HFFc6 (cell line): ENCODE measurements at places on chromosomes 5 and 9.

- DNase-seq = no peak
These were observed 2.6 kb downstream of the CCDC183 start for GRCh38 chr9:136798708-136799078.

- DNase-seq = no peak
These were observed 121.0 kb downstream of the NREP start for GRCh38 chr5:111635916-111636570.

GRCh38 chr5:98368141-98368540, 405.3 kb upstream of the RGMB start:
- no peak for DNase-seq

DNA sequence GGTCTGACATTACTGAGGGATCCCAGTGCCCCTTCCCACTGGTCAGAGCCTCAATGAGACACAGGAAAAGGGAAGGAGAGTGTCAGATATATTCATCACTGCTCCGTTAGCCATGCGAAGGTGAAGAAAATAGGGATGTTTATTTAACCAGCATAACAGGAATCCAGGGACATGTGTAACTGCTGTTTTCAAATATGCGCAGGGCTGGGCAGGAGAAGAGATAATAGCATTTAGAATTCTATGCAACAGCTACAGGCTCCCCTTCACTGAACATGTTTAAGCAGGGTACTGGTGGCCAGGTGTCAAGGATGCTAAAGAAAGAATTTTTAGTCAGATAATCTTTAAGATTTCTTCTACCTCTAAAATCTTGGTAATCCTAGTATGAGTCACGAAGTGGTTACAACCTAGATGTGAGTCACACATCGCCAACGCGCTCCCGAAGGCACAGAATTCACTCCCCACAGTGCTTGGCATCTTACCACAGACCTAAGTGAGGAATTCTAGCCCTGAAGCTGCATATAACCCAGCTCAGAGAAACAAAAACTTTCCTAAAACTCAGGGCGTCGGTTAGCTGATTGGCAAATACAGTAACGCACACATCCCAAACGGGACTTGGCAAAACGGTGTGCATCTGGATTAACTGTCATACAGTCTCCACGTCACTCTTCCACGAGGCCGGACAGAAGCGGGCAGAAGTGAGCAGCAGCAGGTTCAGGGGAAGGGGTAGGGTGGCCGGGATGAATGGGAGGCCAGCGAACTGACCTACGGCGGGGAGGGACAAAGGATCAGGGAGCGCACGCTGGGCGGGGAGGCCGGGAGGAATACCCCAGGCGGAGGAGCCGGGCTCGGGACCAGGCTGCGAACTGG, 1.1 kb downstream of the CTNNAL1 start:
- DNase-seq = peak; percentile 96

DNA sequence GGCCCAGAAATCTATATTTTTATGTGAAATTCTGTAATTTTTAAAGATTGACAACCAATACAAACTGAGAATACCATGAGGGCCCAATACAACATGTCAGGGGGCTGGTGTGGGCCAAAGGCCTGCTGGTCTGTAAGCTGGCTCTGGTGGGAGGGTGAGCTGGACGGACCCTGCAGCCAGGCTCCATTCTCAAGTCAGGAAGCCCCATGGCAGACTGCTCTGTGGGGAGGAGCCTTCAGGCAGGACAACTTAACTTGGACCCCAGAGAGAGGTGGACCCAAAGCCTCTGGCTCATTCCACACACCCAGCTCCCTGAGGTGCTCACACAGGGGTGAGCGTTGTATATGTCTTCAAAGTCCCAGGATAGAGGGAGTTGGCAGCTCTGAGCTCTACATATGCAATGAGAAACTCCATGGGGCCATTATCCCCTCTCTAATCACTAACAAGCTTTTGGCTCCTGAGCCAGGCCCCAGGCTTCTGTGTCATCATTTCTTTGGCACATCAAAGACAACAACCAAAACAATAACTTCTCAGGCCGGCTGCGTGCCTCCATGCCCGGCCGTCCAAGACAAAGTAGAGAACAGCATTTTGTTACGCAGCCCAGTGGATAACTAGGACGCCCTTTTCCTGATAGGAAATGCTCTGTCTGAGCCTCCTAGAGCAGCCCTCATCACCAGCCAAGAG, 6.4 kb downstream of the SEPTIN8 start:
- no peak for DNase-seq

- no peak for DNase-seq
These were observed 75.8 kb upstream of the PCSK5 start for GRCh38 chr9:75814667-75815066.

DNA sequence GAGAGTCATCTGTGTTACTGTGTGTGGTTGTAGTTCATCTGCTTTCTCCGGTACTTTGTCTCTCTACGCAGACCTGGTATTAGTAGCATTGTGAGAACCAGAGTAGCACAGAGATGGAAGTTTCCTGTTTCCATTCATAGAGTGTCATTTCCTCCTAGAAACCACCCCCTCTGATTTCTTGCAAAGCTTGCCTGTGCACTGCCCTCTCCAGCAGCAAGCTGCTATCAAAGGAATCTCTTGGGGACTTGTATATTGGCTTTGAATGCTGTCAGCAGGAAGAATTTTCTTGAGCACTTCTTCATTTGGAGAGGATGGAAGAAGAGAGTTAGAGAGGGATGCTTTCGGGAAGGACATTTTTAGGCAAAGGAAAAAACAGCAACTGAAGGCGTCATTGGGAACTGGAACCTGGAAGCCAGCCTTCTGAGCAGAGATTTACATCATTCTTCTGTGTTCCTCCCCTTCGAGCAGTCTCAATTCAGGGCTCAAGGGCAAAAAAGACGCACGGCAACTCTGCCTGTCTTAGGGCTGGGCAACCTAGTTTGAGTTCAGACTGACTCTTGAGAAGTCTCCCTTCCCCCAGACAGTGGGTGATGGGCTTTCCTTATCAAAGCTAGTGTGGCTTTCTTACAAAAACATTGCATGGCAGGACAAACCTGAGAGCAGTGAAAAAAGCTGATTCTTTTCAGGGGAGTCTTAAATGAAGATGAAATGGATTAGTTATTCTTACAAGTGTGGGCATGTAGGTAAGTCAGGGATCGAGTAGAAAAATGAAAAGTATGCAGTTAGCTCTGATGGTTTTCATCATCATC, 226.3 kb downstream of the AOPEP start:
- no peak for DNase-seq

DNA sequence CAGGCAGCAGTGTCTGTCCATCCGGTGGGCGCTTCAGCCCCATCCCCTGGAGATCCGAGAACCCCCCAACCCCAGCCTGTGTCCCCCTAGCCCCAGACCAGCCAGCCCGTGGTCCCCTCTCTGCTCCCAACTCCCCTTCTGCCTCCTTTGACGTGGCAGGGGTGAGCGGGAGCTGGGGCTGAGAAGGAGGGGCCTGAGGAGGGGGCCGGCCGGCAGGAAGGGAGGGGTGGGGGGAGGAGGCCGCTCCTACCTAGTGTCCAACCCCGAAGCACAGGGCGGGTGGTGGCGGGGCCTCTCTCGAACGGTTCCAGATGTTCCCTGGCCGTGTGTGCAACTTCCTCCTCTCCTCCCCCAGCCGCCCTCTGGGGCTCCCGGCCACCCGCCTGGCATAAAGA, 31.0 kb downstream of the GOLGA2 start:
- DNase-seq = peak; percentile 79

DNA sequence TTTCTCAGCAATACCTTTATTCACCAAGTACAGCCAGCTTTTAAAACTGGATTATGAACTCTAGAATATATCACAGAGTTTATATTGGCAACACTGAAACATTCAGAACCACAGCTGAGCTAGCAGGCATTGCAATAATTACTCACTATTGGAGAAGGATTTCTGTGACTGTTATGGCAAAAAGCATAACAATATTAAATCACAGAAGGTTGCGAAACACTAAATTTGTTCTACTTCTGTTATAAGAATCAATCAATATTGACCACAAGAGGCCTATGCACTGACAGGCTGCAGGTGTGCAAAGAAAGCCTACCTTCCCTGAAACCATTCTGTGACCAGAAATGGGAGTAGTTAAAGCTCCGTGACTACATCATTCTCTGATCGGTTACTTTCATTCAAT, 59.2 kb downstream of the AP3B1 start:
- DNase-seq = no peak

- DNase-seq = no peak
These were observed 121.7 kb downstream of the ICE1 start for GRCh38 chr5:5544094-5544663.

DNA sequence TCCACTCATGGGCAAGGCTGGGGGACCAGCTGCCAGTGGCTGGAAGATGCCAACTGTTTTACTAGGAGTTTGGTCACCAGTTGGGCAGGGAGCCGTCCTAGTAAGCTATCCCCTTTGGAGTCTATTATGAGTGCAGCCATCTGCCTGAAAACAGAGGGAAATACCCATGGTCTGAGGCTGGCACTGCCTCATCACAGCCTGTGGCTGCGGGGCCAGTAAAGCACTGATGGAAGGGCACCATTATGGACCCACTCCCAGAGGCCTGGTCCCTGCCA, 187.2 kb upstream of the PANK3 start:
- no peak for DNase-seq

- DNase-seq = no peak
These were observed 1.8 kb upstream of the IL3 start for GRCh38 chr5:132058646-132059042.

DNA sequence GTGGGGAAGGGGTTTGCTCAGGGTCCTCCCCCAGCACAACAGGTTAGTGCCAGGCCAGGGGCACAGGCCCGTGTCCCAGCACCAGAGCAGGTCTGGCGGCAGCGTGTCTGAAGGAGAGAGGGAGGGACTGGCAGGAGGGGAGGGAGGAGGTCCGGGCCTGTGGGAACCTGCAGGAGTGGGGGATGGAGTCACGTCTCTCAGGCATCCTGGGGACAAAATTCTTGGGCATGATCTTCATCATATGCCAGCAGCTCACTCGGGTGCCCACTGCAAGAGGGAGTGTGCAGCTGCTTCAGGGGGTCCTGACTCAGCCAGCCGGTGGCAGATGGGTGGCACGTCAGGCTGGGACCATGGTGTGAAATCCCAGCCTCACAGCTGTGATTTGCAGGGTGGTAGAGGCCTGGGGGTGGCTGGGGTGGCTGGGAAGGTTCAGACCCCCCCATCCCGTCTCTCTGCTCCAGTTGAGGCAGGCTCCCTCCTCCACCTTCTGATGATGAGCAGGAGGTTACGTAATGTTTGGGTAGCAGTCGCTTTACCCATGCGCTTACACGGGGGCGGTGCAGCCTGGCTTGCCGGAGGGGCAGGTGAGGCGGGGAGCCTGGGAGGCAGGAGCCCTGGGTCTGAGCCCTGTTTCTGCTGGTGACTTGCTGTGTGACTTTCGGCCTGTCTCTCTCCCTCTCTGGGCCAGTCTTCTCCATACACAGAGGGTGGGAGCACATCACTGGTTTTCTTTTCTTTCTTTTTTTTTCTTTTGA, 40.5 kb downstream of the NCS1 start:
- no peak for DNase-seq

GRCh38 chr5:65185468-65185867, 296.3 kb downstream of the ADAMTS6 start:
- peak; percentile 47 for DNase-seq

DNA sequence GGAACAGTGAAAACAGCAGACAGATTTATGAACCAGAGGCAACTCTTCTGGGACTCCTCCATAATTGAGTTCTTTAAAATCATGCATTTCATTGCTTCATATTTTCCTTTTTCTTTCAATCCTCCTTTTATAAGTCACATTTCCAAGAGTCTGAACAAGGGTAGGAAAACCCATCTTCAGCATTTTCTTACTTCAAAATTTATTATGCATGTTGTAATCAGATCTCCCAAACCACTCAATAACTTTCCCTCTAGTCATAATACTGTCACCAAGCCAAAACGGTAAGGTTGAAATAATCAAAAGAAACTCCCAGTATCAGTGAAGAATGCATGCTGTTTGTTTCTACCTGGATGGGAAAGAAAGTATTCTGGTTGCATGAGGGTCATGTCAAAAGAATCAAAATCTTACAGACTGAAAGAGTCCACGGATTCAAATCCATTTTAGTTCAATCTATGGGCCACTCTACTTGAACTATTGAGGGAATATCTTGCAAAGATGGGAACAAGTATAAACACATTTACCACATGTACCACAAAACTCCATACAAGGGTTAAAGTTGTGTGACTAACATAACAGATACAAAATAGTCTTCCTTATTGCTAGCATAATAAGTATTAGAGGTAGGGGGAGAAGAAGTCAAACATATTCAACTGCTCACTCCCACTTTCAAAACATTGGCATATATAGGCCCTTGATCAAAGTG, 797.3 kb downstream of the MAT2B start:
- DNase-seq = no peak

- no peak for DNase-seq
These were observed 486.3 kb upstream of the ZNF462 start for GRCh38 chr9:106376689-106377088.

- DNase-seq = no peak
These were observed 22.5 kb downstream of the ABO start for GRCh38 chr9:133252301-133253020.

DNA sequence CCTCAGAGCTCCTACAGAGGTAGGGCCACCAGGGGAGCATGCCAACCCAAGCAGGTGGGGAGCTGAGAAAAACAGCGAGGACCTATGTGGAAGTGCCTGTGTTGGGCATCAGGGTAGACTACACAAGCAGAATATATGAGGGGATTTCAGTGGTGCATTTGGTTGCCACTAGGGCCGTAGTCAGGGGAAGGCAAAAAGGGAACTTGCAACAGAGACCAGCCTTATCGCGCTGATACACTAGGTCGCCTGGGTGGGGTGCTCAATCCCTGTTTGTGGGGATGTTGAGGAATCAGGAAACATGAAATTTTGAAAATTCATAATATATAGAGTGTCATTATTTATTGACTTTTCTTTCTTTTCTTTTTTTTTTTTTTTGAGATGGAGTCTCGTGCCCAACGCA, 370.9 kb upstream of the PRR16 start:
- no peak for DNase-seq

DNA sequence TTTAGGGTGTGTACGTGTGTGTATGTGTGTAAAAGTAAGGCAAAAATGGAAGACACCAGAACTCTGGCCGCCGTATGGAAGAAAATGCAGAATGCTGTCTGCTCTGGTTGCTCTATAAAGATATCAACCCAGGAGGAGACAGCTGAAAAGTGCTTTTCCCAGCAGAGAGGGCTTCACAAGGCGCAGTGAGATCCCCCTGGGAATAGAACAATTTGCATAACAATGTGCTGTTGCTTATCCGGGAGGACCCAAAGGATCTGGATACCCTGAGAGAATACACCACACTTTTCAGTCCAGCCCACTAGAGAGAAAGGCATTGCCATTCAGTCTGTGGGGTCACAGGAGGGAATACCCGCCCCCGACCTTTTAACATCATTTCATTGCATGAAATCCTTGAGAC, 230.6 kb downstream of the EBF1 start:
- DNase-seq = no peak

- DNase-seq = no peak
These were observed 117.8 kb upstream of the SARDH start for GRCh38 chr9:133855802-133856521.

DNA sequence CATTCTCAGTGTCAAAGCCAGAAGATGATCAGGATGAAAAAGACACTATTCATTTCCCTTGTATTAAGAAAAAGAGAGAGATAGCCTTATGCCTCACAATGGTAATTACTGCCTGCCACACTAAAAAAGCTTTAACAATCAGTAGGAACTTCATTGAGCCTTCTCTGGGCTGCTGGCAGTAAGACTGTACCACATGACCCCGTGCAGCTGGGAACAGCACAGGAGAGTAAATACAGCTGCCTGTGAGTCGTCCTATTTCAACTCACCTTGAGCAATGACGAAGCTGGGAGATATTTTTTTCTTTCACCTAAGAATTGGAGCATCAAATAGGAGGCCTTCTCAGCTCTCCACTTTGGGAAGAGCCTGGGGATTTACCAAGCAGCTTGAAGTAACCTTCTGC, 316.3 kb downstream of the GABRB2 start:
- no peak for DNase-seq
